ENCODE measurements at places on chromosomes 3 and 15.

DNA sequence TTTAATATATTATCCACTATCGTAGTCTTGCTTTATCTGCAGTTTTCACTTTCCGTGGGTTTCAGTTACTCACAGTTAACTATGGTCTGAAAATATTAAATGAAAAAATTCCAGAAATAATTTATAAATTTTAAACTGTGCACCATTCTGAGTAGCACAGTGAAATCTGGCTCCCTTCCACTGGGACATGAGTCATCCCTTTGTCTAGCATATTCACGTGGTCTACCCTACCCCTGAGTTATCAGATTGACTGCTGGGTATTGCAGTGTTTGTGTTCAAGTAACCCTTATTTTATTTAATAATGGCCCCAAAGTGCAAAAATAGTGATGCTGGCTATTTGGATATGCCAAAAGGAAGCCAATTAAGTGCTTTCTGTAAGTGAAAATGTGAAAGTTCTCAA is 539.5 kb upstream of the AGTR1 start:
- no peak for DNase-seq

- DNase-seq: no peak
Measured at GRCh38 chr15:67225336-67225735, 29.1 kb downstream of the AAGAB start.

DNA sequence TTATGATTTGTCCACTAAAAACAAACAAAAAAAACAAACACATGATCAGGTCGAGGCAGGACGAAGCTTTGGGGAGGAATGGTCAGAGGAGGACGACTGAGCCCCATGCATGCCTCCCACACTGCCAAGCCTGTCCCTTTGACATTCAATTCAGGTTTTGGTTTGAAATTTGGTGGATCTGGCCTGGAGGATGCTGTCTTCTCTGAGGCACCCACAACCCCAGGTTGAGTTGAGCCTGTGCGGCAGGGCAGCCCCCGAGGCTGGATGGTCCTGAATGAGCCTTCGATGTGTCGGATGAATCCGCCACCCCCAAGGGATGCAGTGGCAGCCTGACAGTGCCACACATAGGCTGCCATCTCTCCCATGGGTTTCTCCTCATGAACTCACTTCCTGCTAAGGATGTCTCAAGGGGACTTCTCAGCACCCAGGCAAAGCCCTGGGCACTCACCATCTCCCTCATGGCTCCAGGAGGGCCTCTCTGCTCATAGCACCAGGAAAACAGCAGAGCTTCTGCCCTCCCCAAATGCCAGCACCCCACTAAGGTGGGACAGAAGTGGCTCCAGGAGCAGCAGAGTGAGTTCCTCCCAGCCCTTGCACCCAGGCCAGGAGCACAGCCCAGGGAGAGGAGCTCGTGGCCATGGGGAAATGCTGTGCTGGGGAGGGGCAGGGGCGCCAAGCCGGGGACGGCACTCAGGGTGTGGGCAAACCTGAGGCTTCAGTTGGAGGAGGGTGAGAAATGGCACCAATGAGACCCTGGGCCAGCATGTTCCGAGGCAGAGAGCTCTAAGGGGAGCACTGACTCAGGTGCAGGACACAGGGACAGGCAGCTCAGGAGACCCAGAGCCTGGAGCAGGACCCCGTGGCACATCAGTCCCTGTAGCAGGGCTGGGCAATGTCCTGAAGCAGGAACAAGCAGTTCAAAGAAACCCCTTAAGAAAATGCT is 18.5 kb downstream of the PRR23E start:
- no peak for DNase-seq

- no peak for DNase-seq
Measured at GRCh38 chr3:53716998-53717397, 129.2 kb downstream of the CHDH start.

GRCh38 chr3:108085810-108086350 is 5.0 kb downstream of the CD47 start:
- DNase-seq: no peak

- DNase-seq: no peak
Measured at GRCh38 chr15:98561169-98561941, 87.0 kb upstream of the IGF1R start.

DNA sequence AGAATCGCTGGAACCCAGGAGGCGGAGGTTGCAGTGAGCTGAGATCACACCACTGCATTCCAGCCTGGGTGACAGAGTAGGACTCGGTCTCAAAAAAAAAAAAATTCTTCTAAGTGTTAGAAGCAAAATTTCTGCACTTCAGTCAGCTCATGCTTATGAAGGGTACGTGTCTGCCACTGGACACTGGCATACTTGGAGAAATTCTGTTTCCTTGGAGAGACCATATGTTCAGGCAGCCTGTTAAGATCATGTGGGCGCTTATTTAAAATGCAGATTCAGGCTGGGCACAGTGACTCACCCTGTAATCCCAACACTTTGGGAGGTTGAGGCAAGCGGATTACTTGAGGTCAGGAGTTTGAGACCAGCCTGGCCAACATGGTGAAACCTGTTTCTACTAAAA is 85.6 kb upstream of the IQSEC1 start:
- DNase-seq: no peak

DNA sequence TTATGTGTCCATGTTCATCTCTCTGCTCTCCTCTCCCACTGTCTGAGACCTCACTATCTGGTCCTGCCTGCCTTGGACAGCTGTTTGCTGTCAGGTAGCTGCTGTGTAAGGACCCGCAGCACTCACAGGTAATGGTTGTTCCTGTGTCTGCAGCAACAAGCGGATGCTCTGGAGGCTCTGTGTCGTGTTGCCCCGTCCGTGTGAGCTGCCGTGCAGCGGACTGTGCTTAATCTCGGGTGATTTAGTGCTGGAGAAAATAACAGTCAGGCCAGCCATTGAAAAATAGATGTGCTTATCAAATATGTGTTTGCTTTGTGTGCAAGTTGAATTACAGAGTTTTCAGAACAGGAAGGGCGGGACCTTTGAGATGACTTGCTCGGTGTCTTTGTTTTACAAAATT is 121.4 kb downstream of the GABRG3 start:
- DNase-seq: no peak

DNA sequence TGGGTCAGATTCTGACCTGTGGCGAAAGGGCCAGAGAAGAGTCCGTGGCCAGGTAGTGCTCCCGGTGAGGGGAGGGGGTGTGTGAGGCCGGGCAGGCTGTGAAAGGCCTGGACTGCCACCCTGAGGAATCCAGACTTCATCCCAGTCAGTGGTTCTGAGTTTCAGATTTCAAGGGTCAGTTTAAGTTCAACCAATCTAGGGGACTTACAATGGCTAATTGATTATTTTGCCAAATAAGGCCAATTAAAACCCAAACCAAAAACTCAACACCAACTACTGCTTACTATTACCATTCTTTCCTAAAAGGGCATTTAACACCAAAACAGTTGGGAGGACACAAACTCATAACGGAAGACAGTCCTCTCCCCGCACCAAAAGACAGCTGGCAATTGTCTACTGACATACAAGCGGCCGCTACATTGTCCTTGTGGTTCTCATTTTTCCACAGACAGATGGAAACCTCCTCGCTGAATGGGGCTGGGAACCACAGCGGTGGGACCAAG is 30.5 kb downstream of the TMEM44 start:
- DNase-seq: no peak

- no peak for DNase-seq
Measured at GRCh38 chr3:31275038-31275572, 257.6 kb upstream of the STT3B start.

DNA sequence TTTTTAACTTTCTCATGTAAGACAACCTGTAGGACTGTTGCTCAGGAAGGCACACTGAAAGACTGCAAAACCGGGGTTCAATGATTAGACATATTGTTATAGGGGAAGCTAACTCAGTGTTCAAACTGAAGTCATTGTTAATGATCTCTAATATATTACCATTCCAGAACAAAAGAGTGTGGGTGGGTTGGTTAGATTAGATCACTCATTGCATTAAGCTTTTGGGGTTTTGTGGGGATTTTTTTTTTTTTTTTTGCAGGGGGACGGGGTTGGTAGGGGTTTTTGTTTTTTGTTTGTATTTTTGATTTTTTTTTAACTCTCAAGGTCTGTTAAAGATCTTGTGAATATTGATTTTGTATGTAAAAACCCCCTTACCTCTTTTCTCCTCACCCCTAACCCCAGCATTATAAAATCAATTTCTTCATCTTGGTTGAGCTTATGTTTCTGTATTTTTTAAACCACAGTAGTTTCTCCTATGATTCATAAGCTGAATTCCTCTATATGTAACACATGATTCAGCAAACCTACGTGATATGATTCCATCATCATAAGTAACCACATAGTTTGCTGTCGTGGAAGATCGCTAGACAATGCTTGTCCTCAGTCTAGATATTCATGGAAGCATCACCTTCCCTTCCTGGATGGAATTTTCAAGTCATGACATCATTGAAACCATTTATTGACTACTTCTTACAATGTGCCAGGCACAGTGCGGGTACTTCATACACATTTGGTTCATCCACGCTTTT is 544.1 kb upstream of the MDFIC2 start:
- no peak for DNase-seq

DNA sequence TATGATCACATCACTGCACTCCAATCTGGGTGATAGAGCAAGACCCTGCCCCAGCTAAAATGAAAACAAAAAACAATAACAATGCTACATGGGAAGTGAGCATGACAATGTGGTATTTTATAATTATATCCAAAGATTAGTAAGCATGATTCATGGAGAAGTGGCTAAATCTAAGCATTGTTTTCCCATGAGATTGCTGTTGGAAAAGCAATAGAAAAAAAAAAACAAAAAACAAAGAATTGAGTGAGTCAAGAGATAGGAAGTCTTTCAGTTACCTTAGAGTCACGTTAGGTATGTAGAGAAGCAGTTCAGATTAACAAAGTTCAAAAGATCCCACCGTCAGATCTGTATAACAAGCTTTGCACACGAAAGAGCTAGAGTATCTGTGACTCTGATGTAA is 210.3 kb upstream of the CNTN6 start:
- no peak for DNase-seq

GRCh38 chr3:15206662-15207576 is 873 bp downstream of the CAPN7 start:
- DNase-seq: no peak

DNA sequence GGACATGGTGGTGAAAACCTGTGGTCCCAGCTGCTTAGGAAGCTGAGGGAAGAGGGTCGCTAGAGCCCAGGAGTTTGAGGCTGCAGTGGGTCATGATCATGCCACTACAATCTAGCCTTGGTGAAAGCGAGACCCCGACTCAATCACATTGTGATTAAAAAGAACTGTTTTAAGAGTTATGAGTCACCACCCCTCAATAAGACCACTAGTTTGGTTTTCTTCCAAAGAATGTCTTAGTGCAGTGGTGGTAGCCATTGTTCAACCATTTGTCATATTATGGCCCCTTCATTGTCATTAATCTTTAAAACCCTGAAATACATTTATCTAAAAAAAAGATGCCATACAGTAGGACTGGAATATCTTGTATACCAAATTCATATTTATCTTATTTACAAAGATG is 48.8 kb downstream of the BLM start:
- DNase-seq: no peak

GRCh38 chr3:142285083-142285517 is 59.7 kb upstream of the GK5 start:
- DNase-seq: no peak

GRCh38 chr3:40605960-40606359 is 81.2 kb downstream of the ZNF621 start:
- DNase-seq: no peak

- no peak for DNase-seq
Measured at GRCh38 chr3:117763561-117763960, 1054.0 kb downstream of the TUSC7 start.

- no peak for DNase-seq
Measured at GRCh38 chr15:84934942-84935729, 46.5 kb upstream of the PDE8A start.

DNA sequence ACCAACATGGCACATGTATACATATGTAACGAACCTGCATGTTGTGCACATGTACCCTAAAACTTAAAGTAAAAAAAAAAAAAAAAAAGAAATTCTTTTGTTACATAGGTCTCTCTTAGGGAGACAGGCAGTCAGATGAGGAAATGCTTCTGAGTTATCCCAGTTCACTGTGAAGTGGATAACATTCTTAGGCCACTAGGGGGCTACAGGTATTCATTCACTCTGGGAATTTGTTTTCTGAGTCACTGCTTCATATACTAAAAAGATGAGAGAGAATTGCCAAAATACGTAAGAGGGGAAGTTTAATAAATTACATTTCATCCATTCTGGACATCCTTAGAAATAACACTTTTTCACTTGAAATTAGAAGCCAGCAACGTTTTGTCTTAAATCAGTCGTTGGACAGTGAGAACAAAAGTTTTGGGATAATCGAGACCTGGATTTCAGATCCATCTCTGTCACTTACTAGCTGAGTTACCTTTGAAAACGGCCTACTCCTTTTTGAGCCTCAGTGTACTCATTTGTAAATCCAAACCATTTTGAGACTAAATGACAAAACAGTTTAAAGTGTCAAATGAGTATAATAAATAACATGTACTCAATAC is 738.4 kb upstream of the ALCAM start:
- DNase-seq: no peak

DNA sequence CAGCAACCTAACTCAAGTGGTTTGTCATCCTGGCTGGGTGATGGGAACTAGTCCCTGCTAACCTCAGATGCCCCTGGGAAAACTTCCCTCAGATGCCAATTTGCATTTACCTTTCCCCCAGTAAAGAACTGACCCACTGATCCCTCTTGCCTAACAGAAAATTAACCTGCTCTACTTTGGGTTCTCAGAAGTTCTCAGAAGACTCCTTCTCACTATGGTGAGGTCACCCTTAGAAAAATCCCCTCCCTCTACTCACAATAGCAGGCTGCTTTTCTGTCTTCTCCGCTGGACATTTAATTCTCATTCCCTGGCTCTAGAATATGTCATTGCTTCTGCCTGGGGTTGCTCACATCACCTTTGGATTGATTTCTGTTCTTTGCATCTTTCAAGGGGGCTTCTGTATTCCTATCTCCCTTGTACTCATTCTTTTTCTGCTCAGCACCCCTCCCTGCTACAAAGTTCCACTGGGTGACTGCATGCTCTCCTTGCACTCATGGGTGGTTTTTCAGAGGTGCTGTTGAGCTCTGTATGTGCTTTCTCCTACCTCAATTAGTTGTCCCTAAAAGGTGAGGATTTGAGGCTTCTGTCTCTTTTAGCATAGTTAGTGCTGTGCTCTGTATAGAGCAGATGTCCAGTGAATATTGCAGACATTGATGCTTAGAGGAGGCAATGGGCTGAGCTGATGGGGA is 869 bp downstream of the PLA1A start:
- DNase-seq: no peak

DNA sequence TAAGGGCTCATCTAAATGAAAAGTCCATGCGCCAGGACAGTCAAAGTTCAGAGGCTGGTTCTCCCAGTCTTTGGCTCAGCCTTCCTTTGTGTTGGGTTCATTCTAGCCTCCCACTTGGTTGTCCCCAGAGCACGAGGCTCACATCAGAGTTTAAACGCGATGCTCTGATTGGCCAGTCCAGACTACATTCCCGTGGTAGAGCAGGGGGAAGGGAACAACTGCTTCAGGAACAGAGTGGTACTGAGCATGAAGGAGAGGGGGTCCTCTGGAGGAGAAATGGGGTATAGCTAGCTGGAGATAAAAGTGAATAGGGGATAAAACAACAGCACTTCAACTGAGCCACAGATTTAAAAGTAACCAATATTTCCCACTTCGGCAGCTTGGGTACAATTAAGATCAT is 32.2 kb downstream of the ANAPC13 start:
- no peak for DNase-seq

Measured in activated T-cell treated with anti-CD3 and anti-CD28 coated beads for 48 hours (primary cell).